ENCODE measurements at places on chromosomes 4 and X.

GRCh38 chr4:96154676-96155075 lies 314.8 kb downstream of the PDHA2 start:
- DNase-seq, result peak; percentile 15

DNA sequence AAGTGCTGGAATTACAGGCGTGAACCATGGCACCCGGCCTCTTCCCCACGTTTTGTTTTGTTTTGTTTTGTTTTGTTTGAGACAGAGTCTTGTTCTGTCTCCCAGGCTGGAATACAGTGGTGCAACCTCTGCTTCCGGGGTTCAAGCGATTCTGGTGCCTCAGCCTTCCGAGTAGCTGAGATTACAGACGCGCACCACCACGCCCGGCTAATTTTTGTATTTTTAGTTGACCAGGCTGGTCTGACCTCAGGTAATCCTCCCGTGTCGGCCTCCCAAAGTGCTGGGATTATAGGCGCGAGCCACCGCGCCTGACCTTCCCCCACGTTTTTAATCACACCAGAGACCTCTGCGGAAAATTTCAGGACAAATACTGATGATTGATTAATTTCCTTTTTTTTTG lies 2.2 kb downstream of the ENOPH1 start:
- no peak for DNase-seq

DNA sequence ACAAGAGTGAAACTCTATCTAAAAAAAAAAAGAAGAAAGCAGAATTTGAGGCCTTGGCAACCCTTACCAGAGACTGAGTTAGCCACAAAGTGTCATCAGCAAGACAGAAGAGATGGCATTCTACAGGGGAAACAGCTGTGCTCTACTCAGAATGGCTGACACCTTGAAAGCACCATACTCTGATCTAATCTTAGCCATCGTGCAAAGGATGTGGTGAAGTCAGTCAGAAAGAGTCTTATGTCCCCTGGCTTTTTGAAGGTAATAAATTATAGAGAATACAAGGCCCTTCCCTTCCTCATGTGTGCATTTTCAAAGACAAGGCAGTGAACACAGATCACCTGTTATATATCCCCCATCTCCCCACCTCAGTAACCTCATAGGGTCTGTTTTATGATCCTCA lies 13.2 kb downstream of the CLNK start:
- no peak for DNase-seq

DNA sequence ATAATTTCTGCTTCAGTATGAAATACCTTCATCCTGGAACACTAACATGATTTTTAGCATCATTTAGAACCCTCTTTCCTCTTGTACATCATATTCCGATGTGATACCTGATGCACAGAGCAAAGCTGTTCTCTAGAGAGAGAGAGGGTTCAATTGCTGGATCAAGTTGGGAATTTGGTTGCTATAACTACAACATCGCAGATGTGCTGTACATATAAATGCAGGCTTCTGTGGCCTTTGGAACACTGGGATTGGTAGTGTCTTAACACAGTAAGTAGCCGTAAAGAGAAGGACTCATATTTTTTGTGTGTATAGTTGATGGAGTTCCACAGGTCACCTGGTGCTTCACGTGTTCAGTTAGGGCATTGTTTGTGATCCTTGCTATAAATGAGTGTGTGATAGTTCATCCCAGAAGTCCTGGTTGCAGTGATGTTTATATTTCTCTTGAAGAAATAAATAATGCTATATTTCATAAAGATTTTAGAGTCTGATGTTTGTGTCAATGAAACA lies 119.2 kb downstream of the RAPGEF2 start:
- DNase-seq, result no peak

- peak; percentile 56 for DNase-seq
Measured at GRCh38 chr4:48295116-48295515, 25.5 kb upstream of the TEC start.

Measured in fibroblast of upper back skin (primary cell).